CD4-positive, CD25-positive, alpha-beta regulatory T cell (primary cell): ENCODE measurements at places on chromosomes 1 and 21.
A peak's percentile ranks its signal among the peaks of the same experiment; 100 is the strongest.

DNA sequence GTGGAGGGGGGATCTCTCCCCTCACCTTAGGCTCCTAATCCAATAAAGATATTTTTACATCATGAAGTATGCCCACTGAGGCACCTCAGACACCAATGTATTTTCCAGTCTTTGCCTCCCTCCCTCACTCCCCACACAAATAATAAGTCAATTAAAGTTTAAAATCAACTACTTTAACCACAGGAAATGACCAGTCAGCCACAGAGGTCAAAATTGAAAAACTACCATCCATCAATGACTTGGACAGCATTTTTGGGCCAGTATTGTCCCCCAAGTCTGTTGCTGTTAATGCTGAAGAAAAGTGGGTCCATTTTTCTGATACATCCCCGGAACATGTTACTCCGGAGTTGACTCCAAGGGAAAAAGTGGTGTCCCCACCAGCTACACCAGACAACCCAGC lies 70.6 kb upstream of the DYNLT5 start:
- DNase-seq, result no peak

- DNase-seq, result peak; percentile 80
Observed at GRCh38 chr1:160539990-160540858, 17.2 kb upstream of the SLAMF6 start.

DNA sequence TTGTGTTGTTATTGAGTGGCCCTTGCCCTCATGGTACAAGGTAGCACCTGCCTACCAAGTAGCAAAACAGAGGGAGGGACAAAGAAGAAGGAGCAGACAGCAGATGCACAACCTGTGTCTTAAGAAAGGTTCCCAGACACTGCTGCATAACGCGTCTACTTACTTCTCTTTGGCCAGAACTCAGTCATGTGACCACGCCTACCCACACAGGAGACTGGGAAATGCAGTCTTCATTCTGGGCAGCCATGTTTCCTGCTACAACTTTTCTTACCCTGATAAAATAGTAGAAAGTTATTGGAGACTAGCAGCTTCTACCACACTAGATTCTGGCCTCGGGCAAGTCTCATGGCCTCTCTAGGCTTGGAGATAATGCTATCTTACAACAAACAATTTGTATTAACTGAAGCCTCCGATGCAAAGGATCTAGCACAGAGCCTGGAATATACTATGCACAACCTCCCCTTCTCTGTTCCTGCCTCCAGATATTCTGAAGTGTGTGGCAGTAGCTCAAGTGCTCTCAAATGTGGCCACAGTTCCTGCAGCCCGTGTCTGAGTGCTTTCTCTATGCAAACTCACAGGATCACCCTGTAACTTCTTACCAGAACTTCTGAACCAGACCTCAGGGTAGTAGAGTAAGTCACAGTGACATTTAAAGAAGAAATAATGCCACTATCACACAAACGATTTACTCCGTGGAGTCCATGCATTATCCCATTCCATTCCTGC lies 34.1 kb upstream of the BTG2 start:
- DNase-seq, result peak; percentile 62

DNA sequence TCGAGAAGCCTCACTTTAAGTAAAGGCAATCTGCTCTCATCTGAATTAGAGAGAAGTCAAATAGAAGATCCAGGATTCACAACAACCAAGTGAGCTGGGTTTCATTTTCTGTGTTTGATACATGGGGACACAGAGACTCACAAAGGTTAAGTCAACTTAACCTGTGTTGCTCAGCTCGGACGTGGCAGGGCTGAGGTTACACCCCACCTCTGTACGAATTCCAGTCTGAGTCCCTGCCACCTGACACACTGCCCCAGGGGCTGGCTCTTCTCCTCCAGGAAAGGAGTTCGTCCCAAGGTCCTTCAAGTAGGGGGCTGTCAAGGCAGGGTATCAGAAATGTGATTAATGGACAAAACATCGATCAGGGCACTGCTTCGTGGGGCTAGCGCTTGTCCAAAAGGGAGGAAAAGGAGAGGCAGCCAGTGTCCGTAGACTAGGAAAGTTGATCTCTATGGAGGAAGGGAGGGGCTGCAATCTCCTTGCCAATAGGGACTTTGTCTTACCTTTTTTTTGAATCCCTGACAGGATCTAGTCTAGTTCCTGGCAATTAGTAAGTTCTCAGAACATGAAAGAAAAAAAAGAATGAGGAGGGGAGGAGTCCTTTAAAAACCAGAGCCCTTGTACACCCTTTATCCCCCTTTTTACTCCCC lies 116.4 kb downstream of the CNIH3 start:
- DNase-seq, result no peak

GRCh38 chr1:210340841-210341240 lies 12.1 kb downstream of the HHAT start:
- DNase-seq, result no peak

GRCh38 chr1:112614460-112615065 lies 4.4 kb downstream of the ST7L start:
- DNase-seq, result no peak

DNA sequence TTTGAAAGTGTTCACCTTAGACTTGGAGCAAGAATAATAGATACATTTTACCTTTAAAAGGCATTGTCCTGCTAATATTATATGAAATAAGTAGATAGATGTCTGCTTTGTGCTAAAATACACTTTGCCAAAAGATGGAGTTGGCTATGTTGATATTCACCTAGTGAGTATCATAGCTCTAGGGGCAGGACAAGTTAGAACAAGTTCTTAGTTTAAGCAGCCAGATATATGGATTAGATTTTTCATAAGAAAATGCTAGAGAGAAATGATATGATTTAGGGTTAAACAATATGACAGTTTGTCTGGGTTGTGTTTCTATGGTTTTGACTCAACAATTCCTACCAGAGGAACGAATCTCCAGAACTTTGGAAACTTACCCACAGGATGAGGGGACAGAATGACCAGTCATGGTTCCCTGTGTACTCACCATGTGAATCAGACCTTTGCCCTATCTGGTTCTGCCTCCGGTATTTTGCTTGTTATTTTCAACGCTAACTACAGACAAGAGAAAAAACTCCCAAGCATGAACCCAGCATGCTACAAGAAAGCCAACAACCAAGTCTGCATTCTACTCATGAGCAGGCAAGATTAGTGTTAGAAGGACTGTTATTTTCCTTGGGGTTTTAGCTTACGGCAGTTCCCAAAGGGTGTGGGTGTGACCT lies 1.7 kb downstream of the F5 start:
- DNase-seq, result no peak

- DNase-seq, result no peak
Observed at GRCh38 chr21:41759926-41760325, 6.9 kb downstream of the RIPK4 start.

- no peak for DNase-seq
Observed at GRCh38 chr1:157403203-157403602, 149.1 kb downstream of the FCRL5 start.

DNA sequence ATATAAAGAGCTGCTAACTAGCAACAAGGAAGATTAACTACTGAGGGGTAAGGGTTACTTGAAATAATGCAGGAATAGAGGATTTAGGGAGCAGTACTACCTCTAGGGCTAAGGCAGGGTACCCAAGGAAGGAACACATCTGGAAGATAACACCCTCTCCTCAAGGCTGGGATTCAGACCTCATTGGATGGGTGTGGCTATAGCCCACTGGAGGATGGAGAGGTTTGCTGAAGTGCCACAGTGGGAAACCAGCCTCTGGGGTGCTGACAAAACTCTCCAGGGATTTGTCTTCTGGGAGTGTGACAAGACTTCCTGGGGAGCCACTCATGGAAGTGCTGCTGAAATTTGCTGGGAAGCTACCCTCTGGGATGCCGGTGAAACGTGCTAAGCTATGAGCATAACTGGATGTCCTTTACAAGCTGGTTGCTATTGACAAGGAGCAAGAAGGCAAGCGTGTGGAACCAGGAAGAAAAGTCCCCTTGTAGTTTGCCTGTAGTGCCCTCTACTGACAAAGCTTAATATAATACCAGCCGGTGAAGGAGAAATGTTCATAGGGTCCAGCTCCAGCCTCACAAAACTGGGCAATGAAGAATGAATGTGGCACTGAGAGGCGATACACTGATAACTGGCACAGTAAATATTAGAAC lies 122.8 kb upstream of the USP24 start:
- peak; percentile 7 for DNase-seq

- DNase-seq, result no peak
Observed at GRCh38 chr1:208799186-208799585, 555.0 kb upstream of the PLXNA2 start.
